Endodermal cell (in vitro differentiated cells): ENCODE measurements at places on chromosomes 4 and X. TPM values are rescaled to one million over a fixed set of nuclear protein-coding genes. Genes with fewer than 3 reads are reported as not detected.

- DNase-seq: no peak
Measured at GRCh38 chr4:72875138-72875537, 194.4 kb downstream of the COX18 start.

DNA sequence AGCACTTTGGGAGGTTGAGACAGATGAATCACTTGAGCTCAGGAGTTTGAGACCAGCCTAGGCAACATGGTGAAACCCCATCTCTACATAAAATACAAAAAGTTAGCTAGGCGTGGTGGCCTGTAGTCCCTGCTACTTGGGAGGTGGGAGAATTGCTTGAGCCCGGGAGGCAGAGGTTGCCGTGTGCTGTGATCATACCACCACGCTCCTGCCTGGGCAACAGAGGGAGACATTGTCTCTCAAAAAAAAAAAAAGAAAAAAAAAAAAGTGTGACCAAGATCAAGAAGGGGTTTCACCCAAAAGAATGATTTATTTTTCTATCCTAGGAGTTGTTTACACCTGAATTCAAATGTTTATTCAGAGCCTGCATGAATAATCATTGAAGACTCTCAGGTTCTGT, 572.4 kb upstream of the GALNT7 start:
- DNase-seq: peak; percentile 54

GRCh38 chrX:17814557-17814956, 46.5 kb downstream of the RAI2 start:
- no peak for DNase-seq

DNA sequence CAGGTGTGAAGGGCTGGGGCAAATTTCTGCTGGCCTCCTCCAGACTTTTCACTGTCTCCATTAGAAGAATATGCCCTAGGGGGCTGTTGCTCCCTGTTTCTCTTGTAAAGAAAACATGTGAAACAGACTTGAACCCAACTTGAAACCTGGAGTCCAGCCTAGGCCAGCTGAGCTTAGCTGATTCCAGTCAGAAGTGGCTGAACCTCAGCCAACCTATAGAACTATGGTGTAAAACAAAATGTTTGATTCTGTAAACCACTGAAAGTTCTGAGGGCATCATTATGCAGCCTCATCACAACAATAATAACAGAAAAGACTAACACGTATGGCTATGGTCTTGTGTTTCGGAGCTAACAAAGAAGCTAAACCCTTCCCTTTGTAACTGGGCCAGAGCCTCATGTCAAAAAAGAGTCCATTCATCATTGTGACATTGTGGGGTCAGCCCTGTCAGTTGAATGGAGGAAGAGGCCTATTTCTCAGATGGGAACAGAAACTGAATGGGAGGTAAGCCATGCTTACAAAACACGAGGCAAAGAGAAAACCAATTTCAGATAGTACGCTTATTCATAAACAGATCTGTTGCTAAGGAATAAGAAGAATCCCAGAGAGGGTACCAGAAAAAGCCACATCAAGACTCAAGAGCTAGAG, 34.1 kb downstream of the SETD7 start:
- no peak for DNase-seq

The IL2 gene
- total RNA-seq: not detected in 3 replicates

DNA sequence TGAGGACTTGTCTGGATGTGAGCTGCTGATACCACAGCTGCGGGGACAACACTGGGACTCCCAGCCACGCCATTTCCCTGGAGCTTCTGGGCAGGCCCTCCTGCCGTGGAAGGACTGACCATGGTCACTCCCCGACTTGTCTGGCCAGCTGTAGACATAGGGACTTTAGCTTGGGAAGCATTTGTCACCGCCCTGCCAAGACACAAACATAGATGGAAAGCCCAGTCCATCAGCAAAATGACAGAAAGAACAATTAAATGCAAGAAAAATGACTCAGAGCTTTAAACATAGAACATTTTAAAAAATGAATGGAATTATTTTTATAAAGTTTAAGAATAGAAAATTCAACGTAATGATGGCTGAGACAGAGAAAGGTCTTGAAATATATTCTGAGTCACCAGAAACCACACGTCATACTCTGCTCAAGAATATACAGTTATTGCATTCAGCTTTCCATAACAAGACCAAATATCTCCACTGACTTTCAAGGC, 107.6 kb upstream of the CBR4 start:
- no peak for DNase-seq

- no peak for DNase-seq
Measured at GRCh38 chr4:89306486-89307177, 968 bp downstream of the GPRIN3 start.

DNA sequence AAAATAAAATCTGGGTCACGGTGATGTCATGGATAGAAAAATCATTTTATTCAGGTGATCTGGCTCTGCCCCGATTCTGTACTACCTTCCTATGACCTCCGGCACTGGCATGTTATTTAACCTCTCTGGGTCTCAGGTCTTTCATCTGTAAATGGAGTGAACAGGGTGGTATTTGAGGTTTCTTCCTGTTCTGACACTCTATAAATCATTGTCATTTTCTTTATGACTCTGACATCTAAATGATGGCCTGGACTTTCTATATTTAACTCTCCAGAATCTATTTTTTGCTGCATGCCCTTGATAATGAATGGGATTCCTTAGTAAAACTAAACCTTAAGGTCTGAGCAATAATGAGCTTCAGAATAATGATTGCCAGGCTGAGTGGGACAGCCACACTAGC, 422.0 kb upstream of the CNKSR2 start:
- DNase-seq: no peak

The SSX2 gene
- total RNA-seq: not detected in 2 replicates
